ENCODE measurements at places on chromosomes 13 and 19. TPM values are rescaled to one million over a fixed set of nuclear protein-coding genes. Genes with fewer than 3 reads are reported as not detected.
A peak's percentile ranks its signal among the peaks of the same experiment; 100 is the strongest.

Gene FFAR2
- total RNA-seq: 0.67 TPM

Gene EFNB2
- total RNA-seq: 3.6 TPM

Gene CYP4F2
- total RNA-seq: 186 TPM

Gene HS6ST3
- total RNA-seq: not detected

Gene TNFSF11
- total RNA-seq: 1.3 TPM

Gene GFY
- total RNA-seq: not detected

Gene NUP58
- total RNA-seq: 25.4 TPM

Gene NAPSA
- total RNA-seq: 0.28 TPM

DNA sequence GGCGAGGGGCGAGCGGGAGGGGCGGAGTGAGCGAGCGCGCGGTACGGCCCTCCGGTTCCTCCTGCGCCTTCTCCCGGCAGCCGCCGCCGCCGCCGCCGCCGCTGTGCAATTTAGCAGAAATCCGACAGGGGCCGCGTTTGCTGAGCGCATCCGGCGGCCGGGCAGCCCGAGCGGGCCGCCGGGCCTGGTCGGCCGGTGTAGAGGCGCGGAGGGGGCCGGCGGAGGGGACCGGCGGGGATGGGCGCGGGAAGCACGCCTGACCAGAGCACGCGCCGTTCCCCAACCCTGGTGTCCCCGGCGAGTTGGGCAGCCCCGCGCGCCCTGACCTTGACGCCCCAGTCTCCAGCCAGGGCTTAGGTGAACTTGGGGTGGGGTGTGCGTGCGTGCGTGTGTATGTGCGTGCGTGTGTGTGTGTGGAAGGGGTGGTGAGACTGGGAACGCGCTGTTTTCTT lies 144.5 kb upstream of the ZNF536 start:
- H3K27ac ChIP-seq: no peak overlapping the region
- H3K4me3 ChIP-seq: peak overlapping the region; percentile 70
- H3K4me1 ChIP-seq: peaks cover 13% of the 10 kb centered on the region
- peak; percentile 47 for DNase-seq

DNA sequence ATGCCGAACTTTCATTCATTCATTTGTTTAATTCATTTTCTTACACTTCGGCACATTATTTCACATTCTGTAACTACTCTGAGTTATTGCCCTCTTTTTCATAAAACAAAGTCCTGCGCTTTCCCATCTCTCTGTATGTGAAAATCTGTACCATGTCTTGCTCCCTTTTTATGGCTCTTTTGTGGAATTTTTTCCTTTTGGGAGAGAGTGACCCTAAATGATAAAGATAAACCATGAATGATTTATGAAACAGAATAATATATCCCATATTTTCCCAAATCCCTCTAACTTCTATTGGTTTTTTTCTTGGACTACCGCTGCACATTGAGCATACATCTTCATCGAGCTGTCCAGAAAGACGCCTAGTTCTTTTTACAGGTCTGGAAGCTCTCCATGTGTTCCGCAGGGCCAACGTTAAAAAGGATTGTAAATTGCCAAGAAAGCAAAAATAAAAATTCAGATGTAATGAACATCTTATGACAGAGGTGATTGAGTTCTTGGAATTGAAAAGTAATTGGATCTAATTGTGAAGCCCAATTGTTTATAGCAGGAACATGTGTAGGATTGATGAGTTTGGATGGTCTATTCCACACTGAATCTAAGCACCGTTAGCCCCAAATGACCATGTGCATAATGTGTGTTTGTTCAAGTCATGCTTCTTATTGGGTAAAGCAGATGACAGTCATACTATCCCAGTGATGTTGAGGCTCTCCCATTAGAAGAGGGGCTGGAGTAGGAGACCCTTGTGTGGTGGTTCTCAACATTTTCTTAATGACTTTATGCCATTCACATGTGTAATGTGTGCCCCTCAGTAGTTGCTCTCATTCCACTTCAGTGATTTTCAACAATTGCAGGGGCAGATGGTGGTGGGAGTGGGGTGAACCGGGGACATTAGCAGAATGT lies 378.9 kb downstream of the DLEU7 start:
- H3K27me3 ChIP-seq: no peaks in the 10 kb centered on the region
- H3K4me1 ChIP-seq: no peaks in the 10 kb centered on the region
- no peak for DNase-seq

DNA sequence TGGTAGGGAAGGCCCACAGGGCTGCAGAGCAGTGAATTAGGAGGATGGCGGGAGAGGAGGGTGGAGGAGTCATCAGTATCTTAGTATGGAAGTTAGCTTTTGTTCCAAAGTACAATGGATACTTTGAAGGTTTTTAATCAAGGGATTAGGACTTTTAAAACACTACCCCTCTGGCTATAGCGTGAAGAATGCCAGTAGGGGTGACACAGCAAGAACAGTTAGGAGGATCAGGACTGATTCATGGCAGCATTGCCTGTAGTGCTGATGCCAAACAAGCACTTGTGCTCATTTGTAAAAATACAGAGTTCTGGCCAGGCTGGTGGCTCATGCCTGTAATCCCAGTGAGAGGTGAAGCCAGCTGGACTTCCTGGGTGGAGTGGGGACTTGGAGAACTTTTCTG lies 46.2 kb downstream of the SKA3 start:
- no peak for DNase-seq
- no peaks in the 10 kb centered on the region for H3K36me3 ChIP-seq
- H3K4me1 ChIP-seq: no peaks in the 10 kb centered on the region
- no peak overlapping the region for H3K27ac ChIP-seq
- no peaks in the 10 kb centered on the region for H3K27me3 ChIP-seq

GRCh38 chr13:99806671-99807070 lies 164.9 kb downstream of the ZIC5 start:
- no peaks in the 10 kb centered on the region for H3K36me3 ChIP-seq
- no peaks in the 10 kb centered on the region for H3K27me3 ChIP-seq
- H3K27ac ChIP-seq: no peak overlapping the region
- peaks cover 23% of the 10 kb centered on the region for H3K4me1 ChIP-seq

DNA sequence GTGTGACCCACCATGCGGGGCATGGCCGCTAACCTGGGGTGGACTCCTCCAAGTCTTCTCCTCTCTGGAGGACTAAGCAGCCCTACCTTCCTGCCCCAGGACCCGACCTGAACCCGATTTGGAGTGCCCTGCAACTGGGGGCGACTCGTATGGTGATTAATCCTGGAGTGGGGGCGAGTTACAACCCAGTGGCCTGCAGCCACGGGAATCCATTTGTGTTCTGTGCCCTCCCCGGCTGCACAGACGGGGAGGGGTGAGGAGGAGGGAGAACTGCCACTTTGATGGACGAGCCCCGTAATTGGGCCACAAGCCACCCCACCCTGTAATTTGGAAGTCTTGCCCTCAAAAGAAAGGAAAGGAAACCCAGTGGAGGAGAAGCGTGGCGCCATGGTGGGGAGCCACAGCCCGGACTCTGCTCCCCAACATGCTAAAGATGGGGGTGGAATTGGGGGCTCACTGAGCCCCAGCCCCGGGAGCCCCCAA lies 18.0 kb downstream of the PRR36 start:
- no peaks in the 10 kb centered on the region for H3K36me3 ChIP-seq
- H3K27me3 ChIP-seq: no peaks in the 10 kb centered on the region
- no peak for DNase-seq
- H3K4me3 ChIP-seq: no peak overlapping the region
- no peak overlapping the region for H3K27ac ChIP-seq

GRCh38 chr13:49791711-49792549 lies 552 bp downstream of the KPNA3 start:
- DNase-seq: peak; percentile 68
- no peaks in the 10 kb centered on the region for H3K36me3 ChIP-seq
- peak overlapping the region; percentile 99 for H3K4me3 ChIP-seq
- H3K27ac ChIP-seq: peak overlapping the region; percentile 98

DNA sequence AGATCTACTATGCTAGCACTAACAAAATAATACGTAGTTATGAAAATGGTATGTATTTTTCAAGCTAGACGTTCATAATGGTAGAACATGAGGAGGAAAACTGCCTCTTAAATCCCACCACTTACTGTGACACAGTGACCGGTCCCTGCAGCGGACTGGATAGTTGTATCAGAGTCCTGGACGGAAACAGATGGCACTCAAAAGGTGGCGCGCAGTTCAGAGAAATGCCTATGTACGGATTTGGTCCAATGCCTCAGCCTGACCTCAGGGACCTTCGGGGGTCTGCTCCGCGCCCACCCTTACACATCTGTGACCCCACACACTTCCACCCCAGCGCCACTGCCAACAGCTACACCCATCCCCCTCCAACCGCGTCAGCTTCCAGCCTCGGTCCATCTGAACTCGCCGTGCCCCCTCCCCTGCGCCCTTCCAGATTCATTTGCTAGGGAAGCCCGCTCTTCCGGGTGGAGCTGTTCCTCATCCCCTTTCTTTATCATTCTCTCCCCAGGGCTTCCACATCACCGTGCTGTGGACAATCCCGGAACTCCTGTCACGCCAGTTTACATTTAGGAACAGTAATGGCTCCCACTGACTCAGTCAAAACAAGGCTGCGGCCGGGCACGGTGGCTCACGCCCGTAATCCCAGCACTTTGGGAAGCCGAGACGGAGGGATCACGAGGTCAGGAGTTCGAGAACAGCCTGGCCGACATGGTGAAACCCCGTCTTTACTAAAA lies 792 bp upstream of the LENG8 start:
- H3K4me1 ChIP-seq: peaks cover 30% of the 10 kb centered on the region
- peak overlapping the region; percentile 99 for H3K27ac ChIP-seq
- H3K4me3 ChIP-seq: peak overlapping the region; percentile 92
- H3K27me3 ChIP-seq: no peaks in the 10 kb centered on the region
- DNase-seq: peak; percentile 55

GRCh38 chr13:51726446-51727193 lies 77.3 kb downstream of the DHRS12 start:
- H3K27ac ChIP-seq: peak overlapping the region; percentile 68
- no peaks in the 10 kb centered on the region for H3K36me3 ChIP-seq

DNA sequence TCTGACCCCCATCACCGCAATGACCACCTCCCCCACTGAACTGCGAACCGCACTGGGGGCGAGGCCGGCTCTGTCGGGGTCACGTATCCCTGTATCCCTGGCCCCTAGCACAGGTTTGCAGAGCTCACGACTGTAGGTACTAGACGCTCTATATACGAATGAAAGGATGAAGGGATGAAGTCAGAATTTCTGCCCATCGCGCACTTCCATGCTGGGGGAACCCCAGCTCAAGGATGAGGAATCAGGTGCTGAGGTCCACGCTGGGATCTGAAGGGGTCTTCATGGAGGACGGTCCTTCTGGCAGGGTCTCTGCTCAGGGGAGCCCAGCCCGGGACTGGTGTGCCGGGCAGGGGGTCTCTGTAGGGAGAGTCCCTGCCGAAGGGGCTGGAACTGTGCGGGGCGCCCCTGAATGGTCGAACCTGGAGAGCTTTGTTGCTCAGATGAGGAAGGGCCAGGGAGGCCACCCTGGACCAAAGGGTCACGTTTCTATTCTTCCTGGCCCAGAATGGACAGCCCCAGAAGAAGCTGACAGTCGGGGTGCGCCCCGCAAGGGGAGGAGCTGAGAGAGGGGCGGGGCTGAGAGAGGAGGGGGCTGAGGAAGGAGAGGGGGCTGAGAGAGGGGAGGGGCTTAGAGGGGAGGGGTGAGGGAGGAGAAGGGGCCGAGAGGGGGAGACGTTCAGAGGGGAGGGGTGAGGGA lies 37.9 kb upstream of the SEMA6B start:
- no peak overlapping the region for H3K27ac ChIP-seq
- peaks cover 14% of the 10 kb centered on the region for H3K4me1 ChIP-seq
- H3K4me3 ChIP-seq: no peak overlapping the region

DNA sequence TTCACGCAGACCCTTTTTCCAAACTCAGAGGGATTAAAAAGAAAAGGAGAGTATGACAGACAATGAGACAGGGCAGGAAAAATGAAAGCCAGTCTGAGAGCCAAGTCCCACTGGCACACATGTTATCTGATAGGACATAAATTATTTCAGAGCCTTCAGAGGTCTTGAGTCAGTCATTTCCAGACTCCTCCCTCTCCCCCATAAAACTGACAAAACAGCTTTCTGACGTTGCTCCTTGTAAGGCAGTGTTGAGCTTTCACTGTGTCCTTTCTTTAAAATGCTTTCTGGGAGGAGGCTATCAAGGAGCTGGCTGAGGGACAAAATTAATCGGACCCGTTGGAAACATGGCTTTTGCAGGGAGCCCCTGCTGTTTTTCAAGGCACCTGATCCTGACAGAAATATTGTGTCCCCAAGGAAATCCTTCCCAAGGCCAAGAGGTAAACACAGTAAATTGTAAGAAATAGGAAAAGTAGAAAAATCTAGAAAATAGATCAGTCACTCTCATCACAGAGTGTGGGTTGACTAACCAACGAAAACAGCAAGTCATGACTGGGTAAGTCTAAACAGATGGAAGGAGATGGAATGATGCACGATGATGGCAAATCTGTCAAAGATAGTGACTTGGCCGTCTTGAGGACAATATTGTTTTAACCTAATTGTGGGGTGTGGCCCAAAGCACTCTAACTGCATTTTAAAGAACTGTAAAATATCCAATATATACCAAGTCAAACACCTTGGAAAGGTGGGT lies 89.7 kb downstream of the DCT start:
- no peak for DNase-seq
- no peaks in the 10 kb centered on the region for H3K4me1 ChIP-seq
- no peaks in the 10 kb centered on the region for H3K36me3 ChIP-seq
- H3K4me3 ChIP-seq: no peak overlapping the region

DNA sequence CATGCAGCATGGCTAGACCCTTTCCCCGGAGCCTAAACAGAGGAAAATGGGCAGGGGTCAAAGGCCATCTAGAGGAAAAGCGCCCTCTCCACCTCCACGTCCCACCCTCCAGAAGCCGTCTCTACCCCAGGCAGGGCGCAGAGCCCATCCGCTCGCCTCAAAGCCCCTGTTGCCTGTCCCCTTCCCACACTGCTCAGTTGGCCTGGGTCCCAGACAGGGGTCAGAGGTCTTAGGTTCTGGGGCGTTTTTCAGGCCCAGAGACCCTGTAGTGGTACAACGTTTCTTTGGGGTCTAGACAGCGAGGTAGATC lies 285 bp downstream of the TMEM143 start:
- H3K36me3 ChIP-seq: no peaks in the 10 kb centered on the region
- H3K4me1 ChIP-seq: no peaks in the 10 kb centered on the region
- H3K4me3 ChIP-seq: peak overlapping the region; percentile 85
- H3K27me3 ChIP-seq: no peaks in the 10 kb centered on the region
- H3K27ac ChIP-seq: peak overlapping the region; percentile 92
- no peak for DNase-seq

GRCh38 chr19:49808711-49809159 lies 4.4 kb downstream of the FUZ start:
- H3K27me3 ChIP-seq: no peaks in the 10 kb centered on the region
- peaks cover 1% of the 10 kb centered on the region for H3K4me1 ChIP-seq
- H3K27ac ChIP-seq: peak overlapping the region; percentile 77

GRCh38 chr19:43541920-43542650 lies 9.1 kb downstream of the ZNF575 start:
- H3K36me3 ChIP-seq: peaks cover 16% of the 10 kb centered on the region
- DNase-seq: no peak
- H3K4me1 ChIP-seq: peaks cover 7% of the 10 kb centered on the region
- H3K4me3 ChIP-seq: no peak overlapping the region
- no peaks in the 10 kb centered on the region for H3K27me3 ChIP-seq
